ENCODE measurements at places on chromosomes 12 and 14.
A peak's percentile ranks its signal among the peaks of the same experiment; 100 is the strongest.

DNA sequence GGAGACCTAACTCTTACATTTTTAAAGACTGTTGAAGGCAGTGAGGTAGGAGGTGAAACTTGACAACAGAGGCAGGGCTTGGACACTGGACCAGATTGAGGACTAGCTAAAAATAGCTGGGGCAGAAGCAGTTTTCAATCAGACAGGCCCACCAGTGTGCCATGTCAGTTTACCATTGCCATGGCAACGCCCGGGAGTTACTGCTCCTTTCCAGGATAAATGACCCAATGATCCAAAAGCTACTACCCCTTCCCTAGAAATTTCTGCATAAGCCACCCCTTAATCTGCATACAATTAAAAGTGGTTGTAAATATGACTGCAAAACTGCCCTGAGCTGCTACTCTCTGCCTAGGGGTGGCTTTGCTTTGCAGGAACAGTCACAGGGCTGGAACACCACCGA lies 53.2 kb upstream of the PKP2 start:
- DNase-seq: no peak

DNA sequence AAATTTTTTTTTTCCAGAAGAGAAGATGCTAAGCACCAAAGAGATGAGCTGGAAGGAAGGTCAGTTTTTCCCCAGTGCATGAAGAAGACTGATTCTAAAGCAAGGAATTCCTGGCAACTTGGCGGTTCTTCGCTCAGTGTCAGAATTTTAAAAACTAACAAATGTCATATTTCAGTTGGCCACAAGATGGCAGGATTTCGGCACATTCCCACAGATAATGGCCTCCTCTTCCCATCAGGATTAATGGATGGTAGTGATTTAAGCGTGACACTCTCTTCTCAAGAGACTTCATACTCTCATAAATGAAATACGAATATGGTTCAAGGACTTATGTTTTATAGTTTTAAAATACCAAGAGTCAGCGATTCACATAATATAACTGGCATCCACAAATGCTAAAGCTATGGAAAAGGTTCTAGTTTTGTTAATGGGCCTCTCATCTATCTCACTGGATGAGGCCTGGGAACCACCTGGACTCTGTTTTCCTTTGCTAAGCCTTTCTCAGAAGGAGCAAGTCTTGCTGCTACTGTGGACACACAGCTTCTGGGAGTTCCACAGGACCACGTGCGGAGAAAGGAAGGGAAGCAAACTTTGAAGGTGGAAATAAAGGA lies 46.1 kb upstream of the PTPRO start:
- DNase-seq: peak; percentile 12

DNA sequence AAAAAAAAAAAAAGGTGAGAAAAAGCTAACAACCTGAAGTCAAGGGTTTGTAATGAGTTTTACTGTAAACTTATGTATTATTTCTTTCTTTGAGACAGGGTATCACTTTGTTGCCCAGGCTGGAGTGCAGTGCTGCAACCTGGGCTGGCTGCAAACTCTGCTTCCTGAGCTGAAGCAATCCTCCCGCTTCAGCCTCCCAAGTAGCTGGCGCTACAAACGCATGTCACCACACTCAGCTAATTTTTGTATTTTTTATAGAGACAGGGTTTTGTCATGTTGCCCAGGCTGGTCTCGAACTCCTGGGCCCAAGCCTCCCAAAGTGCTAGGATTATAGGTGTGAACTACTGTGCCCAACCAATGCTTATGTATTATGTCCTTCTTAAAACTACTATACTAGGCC lies 9.2 kb downstream of the ATF7 start:
- DNase-seq: no peak

GRCh38 chr12:21985155-21985554 lies 43.9 kb upstream of the ABCC9 start:
- DNase-seq: no peak

GRCh38 chr12:25101092-25101445 lies 93.9 kb downstream of the DNAI7 start:
- no peak for DNase-seq

GRCh38 chr12:58701536-58701935 lies 218.8 kb downstream of the LRIG3 start:
- DNase-seq: no peak

DNA sequence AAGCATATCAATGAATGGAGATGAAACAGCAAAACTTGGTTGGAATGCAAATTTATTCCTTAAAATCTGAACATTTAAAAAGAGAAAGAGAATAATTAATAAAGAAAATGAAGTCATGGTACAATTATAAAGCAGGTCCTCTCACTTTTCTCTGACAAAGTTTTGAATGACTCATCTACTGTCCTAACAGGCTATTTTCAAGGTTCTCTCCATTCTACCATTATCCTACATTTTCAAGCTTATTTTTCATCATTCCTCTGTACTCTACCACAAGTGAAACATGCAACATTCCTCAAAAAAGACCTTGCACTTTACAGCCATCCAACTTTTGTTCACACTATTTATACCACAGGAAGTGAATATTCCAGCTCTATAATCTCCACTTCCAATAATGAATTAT lies 36.9 kb upstream of the AP4S1 start:
- DNase-seq: no peak

All from CD4-positive, alpha-beta T cell treated with Interleukin-4 for 1 hour (primary cell).